ENCODE measurements at places on chromosomes 5 and 9.

DNA sequence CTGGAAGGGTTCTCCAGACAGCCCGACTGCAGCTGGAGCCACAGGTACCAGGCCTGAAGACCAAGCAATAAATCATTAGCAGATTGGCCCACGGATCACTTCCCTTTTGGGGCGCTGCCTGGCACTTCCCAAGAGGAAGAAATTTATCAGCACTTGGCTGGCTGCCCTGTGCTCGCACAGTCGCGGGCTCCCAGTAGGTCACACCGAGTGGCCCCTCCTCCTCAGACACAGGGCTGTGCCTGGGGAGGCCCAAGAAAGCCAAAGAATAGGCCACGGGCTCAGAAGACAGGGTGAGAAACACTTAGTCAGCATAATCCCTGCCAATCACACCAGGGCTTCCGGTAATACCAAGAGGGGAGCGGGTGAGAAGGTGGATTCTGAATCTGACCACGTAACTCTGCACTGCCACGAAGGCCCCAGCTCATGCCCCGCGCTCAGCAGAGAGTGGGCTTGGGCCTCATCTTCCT lies 115.7 kb upstream of the MSX2 start:
- no peak for DNase-seq

GRCh38 chr5:173538018-173538417 lies 78.4 kb downstream of the BOD1 start:
- DNase-seq: no peak

- no peak for DNase-seq
Measured at GRCh38 chr5:16791036-16791705, 144.9 kb downstream of the MYO10 start.

DNA sequence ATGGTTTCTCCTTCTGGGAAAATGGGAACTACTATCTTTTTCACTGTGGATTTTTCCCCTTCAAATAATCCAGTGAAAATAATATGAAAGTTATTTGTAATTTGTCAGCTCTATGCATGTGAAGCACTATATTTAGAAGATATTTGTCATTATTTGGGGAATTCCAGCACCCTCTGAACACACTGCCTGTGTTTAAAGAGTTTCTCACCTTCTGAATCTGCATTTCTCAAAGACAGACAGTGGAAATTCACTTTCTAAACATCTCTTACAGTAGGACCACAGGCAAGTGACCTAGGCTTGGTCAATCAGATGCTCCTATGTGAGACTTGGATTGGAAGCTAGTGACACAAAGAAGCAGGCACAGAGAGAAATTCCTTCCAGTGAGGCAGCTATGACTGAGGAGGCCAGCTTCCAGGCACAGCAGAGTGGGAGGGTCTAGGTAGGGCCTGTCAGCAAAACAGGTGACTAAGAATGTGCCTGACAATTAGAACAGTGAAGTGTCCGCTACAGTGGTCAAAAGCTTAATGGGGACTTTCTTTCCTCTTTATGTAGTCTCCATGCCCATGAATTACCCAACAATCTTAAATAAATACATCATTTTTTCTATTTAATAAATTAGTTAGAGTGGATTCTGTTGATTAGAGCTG lies 167.2 kb downstream of the HMHB1 start:
- no peak for DNase-seq

DNA sequence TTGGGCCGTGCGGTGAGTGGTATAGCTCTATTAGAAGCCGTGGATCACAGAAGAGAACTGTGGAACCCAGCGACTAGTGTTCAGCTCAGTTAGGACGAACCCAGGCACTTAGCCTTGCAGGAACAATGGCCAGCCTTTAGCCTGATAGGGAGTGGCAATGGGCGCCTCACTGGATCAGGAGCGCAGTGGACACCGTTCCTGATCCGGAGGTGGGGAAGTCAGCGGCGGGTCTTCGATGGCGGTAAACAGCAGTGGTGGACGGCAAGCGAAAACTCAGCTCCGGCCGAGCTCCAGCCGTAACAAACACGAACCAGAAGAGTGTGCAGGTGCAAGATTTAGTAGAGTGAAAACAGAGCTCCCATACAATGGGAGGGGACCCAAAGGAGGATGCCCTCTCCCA lies 340.0 kb downstream of the TLE4 start:
- no peak for DNase-seq

DNA sequence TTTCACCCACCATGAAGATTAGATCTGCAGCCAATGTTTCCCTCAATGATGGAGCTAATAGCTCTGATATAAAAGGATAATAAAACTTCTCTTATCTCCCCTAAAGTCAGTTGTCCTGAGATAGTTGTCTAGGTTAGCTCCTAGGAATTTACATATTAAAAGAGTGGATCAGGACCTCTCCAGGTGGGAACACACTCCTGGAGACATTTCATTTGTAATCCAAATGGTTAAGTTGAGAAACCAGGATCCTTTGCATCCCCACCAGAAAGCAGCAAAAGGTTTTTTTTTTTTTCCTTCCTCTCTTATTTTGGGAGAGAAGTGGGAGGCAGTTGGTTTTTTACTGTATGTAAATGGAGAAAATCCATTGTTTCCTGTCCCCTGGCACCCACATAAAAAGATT lies 182.5 kb upstream of the FBXL17 start:
- no peak for DNase-seq

DNA sequence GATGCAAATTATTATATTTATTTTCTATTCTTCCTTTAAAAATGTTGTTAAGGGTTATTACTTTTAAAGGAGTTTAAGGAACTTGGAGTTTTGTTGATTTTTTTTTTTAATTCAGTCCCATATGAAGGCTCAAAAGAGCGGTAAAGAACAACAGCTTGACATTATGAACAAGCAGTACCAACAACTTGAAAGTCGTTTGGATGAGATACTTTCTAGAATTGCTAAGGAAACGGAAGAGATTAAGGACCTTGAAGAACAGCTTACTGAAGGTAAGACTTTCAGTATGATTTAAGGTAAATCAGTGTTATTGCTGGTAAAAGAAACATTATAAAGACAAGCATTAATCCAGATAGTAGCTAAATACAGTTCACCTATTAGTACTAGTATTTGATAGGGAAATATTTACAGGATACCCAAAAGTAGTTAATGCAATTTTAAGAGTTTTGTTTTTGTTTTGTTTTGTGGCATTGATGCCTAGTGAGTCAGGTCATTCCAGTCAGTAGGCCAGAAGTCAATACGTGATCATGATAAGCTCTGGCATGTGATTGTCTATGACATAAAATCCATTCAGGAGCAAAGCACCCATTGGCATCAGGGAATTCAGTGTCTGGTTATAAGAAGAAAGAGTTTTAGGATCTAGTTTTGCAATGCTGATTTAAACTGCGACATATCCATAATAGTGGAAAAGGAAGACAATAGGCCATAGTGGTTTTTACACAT lies 49.2 kb downstream of the CNTRL start:
- no peak for DNase-seq

DNA sequence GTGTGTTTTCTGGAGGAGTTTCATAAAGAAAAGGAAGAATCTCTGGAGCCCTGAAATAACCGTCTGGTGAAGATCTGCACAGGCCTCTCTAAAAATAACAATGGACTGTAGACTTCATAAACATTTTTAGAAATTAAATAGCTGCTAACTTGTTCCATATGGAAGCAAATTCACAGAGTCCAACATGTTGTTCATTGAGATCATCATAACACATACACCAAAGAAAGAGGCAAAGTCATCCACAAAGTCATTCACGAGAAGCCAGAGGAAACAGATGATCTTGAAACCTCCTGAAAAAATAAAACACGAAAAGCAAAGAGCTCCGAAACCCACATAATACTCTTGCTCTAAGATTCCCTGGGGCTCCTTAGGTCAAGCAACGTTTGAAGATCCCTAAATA lies 347.8 kb downstream of the EFNA5 start:
- DNase-seq: no peak

- peak; percentile 8 for DNase-seq
Measured at GRCh38 chr5:126339215-126339805, 83.9 kb upstream of the GRAMD2B start.

DNA sequence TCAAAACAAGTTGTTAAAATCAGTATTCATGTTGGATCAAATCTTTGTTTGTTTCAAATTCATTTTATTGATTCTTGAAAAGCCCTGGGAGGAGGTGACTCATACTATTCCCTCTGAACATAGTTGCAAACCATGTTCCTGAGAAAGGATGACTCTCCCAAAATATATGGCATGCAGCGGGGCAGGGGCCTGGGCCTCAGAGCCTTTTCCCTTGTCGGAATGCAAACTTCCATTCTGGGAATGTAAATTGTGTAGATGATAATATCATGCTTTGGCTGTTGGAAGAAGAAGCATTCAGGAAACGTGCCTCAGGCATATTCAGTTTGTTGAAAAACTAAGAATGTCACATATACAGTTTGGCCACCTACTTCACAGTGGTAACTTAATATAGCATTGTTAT lies 242.0 kb downstream of the AUH start:
- DNase-seq: no peak

DNA sequence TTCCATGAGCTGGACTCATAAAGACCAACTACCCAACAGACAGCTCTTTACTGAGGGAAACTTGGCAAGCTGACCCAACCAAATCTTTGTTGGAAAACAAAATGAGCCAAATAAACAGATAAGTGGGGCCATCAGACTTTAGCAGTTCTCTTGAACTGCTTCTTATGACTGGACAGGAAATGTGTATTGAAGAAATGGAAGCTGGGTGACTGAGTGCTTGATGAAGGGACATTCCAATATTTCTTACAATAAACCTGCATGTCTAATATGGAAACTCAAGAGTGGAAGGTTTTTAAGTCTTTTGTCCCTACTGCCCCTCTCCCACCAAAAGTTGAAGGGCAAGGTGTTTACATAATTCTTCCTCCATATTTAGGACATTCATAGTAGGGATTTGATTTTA lies 218.8 kb upstream of the NR4A3 start:
- DNase-seq: no peak

- DNase-seq: no peak
Measured at GRCh38 chr9:131348631-131349521, 45.0 kb upstream of the PRRC2B start.

DNA sequence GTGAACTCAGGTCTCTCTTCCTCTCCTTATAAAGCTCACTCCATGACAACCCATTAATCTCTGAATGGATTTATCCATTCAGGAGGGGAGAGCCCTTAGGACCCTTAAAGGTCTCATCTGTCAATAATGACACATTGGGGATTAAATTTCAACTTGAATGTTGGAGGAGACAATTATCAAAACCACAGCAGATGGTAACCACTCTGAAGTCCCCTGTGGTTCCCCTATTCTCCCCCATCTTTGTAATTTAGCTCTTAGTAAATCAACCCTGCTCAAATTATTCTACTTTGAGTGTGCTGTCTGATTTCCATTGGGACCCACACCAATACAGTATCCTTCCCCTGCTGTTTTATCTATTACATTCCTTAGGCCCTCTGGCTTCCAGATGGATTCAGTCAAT lies 72.0 kb upstream of the RAI14 start:
- no peak for DNase-seq

DNA sequence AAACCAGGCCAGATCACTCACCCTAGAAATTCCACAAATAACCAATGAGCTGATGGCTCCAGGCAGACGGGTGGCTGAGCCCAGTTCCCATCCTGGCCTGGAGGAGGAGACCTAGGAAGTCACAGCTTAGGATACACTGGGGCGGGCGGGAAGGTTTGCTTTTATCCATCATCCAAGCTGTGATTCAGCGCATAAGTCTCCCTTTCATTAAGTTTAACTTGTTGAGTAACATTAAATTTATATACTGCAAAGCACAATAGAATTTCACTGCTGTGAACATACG lies 55.7 kb downstream of the THBS4 start:
- DNase-seq: no peak

DNA sequence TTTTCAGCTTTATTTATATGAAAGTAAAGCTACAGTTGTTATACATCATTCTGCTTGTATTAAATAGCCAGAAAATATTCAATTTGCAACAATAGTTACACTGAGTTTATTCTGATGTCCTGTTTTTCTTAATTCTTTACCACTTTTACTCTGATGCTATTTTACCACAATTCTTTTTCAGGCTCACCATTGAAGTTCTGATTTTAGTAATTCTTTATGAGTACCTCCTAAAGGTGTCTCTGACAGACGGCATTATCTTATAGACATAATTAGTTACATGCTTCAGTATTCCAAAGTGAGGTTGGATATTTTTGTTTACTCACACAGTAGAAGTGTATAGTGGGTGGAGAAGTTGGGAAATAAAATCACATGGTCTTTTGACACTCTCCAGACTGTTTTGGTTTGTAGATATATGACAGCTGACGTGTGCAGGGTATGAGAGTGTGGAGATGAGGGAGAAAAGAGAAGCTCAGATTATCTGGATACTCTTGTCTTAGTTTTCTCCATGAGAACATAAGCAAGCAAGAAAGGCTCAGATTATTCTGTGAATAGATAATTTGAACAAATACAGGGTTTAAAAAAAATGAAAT lies 97.4 kb downstream of the FBXO4 start:
- no peak for DNase-seq

GRCh38 chr9:78132701-78133058 lies 101.1 kb upstream of the GNAQ start:
- no peak for DNase-seq

DNA sequence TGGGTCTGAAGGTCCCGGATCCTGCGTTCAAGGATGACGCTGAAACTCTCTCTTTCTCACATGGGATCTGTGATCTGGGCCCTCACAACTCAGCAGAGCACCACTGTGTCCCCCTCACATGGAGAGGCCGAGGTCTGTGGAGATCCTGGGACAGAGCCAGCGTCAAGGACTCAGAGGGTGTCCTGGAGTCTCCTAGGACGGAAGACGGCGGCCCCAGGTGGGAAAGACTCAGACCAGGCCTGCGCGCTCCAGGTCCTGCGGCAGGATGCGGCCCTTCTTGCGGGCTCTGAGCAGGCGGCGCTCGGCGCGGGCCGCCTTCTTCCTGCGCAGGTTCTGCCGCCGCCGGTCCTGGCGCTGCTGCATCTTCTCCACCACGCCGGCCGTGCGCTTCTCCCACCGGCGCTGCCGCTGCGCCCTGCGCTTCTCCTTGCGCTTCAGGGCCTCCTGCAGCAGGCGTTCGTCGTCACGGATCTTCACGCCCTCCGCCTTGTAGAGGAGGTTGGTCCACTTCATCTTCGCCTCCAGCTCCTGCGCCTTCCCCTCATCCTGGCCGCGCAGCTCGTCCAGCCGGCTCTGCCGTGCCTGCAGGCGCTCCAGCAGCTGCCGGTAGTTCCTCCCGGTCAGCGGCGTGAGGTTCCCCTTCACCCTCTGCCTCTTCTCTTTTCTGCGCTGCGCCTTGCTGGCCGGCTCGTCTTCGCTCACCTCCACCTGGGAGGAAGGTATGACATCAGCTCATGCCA lies 4.2 kb downstream of the SURF6 start:
- DNase-seq: no peak

GRCh38 chr5:139251281-139251687 lies 42.3 kb upstream of the MATR3 start:
- DNase-seq: peak; percentile 32

- no peak for DNase-seq
Measured at GRCh38 chr5:106408570-106408969, 1262.2 kb downstream of the EFNA5 start.

- DNase-seq: no peak
Measured at GRCh38 chr5:134594797-134595457, 37.7 kb downstream of the SAR1B start.

DNA sequence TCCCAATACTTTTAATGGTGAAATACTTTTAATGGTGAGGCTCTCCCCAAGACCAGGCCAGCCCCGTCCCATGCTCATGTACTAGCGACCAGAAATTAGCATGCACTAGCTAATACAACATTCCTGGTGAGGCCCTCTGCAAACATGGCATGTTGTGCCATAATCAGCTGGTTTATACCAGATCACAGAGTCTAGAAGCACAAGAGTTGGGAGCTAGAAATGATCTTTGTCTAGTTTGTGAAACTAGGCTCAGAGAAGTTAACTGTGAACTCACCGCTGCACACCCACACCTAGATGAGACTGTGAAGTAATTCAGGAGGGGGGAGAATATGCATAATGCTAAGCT lies 37.4 kb downstream of the MTMR12 start:
- no peak for DNase-seq
